ENCODE measurements at places on chromosomes 7 and 10.

DNA sequence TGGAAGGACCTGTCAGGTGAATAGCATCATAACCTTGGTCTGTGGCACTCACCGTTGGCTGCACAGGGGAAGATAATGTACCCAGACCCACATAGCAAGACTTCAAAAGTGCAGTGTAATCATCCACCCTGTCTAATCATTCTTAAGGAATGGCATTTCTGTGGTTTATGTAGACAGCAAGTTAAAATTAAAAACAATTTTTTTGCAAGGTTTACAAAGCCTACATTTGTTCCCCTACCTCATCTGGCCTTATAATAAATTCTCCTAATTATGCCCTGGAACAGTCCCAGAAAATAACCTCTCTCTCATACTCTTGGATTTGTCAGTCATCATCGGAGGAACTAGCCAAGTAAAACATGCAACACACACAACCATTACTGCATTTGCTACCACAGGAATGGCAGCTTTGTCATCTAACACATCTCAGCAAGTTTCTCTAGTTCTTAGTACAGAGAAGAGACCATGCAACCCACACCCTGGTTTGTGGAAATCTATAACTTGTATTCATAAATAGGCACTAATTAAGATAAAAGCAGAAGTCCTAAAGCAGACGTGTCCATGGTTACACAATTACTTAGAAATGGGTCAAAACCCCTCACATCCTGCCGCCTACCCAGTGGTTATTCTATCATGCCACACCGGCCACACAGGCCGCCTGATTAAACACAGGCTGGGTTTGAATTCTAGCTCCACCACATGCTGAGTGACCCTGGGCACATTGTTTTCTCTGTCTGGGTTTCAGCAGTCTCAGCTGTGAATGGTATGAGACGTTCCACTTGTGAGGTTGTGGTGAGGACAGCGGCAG is 19.1 kb downstream of the ABLIM1 start:
- DNase-seq, result no peak

DNA sequence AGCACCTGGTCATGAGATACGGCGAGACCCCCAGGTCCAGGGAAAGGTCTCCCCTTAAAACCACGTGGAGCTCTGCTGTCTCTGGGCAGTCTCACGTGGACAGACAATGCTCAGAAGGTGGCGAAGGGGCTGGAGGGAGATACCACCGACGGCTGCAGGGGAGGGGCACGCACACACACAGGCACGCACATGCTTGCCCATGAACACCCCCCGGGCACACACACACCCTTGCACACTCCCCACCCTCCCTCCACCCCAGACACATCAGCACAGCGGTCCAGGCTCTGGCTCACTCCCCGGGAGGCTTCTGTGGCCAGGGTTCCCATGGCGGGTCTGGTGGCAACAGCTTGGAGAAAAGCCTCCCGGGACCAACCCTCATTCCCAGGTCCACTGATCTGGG is 52.4 kb upstream of the TNRC18 start:
- DNase-seq, result no peak

GRCh38 chr10:58715061-58715460 is 202.4 kb downstream of the BICC1 start:
- no peak for DNase-seq

DNA sequence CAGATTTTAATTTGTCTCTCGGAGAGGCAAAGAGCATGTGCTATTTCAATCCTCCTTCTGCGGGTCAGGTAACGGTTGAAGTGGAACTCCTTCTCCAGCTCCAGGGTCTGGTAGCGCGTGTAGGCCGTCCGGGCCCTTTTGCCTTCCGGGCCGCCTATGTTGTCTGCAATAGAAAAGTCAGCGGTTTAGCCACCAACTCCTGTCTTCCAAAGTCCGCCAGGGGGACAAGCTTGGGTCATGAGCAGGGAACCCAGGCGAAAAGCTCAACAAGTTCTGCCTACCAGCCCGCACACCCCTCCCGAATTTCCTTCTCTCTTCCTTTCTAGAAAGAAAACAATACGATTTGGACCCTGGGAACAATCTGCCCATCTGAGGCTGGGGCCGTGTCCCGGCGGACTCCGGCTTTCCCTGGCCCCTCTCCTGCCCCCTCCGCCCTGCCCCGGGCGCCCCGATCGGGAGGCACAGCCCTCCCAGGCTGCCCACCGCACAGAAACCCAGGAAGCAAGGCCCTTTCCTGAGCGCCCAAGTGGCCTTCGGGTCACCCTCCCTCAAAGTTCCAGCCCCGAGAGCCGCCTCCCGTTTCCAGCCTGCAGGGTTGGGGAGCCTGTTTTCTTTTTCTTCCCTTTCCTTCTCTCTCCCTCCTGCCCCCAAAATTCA is 1.4 kb downstream of the HOXA5 start:
- no peak for DNase-seq

DNA sequence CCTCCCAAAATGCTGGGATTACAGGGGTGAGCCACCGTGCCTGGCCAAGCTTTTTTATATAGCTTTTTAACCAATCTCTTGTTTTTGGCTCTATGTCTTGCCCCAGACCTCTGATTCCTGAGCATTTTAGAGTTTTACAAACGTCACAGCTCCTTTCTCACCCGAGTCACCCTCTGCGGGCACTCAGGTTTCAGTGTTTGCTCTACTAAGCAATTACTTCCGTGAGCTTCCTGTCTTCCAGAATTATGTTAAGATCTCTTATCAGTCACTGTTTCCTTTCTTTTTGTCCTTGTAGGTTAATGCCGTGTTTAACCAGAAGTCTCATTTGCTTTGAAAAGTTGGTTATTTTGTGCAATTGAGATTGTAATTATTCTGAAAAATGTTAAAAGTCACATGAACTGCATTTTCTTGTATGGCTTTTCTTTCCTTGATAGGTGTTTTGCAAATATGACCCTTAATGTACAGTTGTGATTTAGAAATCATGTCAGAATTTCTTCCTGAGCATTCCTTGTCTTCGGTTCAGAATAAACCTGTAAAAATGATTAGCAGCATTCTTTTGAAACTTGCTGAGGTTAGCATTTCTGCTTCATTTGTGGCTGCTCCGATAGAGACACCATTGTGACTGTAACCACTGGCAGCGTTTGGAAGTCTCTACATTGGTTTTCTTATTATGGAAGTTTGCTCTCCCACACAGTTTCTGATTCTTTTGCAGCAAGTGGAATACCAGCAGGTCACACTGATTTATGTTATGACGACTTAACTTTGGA is 4.5 kb upstream of the HKDC1 start:
- no peak for DNase-seq

- DNase-seq, result peak; percentile 41
Observed at GRCh38 chr7:103073989-103074518, 542 bp downstream of the FBXL13 start.

- DNase-seq, result no peak
Observed at GRCh38 chr10:32166365-32166764, 110.1 kb upstream of the KIF5B start.

DNA sequence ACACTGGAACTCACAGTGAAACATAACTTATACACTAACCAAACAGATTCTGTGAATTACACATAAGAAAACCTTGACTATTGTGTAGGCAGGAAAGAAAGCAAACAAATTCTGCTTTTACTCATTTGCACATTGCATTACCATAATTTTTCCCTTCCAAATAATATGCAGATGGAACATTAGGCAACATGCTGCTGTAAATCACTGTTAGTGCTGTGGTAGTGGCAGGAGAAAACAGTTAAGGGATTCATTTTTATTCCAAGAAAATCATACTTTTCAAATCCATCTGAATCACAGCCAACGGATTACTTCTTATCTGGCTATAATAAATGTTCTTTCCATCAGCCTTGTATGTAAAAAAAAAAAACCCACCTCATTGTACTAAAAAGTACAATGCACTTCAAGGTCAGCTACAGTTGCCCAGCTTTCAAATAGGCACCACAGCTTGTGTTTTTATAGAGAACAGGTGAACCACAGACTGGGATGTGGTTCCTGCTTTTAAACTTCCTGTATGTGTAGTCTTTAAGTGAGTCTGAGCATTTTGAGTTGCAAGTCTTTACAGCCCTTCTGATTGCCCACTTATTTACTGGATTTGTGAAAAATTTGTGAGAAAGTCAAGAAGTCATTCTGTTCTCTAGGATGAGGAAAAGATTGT is 590.0 kb upstream of the SEMA3D start:
- DNase-seq, result no peak

Data from SW 1271 (cell line).